ENCODE measurements at places on chromosomes 2 and 18.

DNA sequence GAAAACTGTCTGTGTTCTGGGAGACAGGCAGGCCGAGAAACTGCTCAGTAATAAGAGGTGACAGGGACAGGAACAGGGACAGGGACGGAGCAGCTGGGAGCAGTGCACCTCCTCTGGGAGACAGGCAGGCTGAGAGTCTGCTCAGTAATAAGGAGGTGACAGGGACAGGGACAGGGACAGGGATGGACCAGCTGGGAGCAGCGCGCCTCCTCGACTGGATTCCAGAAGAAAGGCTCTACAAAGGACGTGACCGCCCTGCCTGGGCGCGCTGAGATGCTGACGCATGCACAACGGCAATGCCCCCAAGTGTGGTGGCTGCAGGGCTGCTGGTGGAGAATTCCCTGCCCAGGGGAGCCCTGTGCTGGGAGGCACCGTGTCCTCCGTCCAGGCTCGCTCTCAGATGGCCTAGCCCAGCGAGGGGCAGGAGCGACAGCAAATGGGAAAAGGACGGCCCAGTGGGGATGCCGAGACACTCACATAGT lies 44.2 kb upstream of the PXDN start:
- no peak for DNase-seq

- no peak for DNase-seq
Observed at GRCh38 chr2:232890536-232890895, 20.5 kb downstream of the SNORC start.

DNA sequence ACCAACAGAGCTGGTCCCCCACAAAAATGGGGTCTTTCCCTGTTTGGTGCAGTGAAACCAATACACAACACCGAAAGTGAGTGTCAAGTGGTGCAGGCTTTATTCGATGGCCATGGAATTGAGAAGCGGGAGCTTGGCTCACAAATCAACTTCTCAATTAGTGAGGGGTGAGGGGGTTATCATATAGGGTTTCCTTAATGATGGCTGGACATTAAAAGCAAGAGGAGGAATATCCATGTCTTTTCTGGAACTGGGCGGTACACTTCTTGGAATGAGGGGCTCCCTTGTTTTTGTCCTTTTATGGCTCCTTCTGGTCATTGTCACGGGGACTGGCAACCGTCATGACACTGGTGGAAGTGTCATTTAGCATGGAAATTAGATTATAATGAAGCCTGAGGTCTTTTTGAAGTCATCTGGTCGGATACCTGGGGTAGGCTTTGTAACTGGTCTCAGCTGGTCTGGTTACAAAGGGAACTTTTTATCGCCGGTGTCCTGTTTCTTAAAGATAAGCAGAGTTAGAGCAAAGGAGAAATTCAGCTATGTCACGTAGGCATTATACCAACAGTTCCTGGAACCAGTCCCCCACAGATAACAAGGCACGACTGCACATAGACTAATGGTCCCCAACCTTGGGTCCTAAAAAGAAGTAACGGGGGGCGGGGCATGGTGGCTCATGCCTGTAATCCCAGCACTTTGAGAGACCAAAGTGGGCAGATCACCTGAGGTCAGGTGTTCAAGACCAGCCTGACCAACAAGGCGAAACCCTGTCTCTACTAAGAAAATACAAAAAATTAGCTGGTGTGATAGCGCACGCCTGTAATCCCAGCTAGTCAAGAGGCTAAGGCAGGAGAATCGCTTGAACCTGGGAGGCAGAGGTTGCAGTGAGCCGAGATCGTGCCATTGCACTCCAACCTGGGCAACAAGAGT lies 93.5 kb upstream of the NDUFV2 start:
- DNase-seq, result no peak

DNA sequence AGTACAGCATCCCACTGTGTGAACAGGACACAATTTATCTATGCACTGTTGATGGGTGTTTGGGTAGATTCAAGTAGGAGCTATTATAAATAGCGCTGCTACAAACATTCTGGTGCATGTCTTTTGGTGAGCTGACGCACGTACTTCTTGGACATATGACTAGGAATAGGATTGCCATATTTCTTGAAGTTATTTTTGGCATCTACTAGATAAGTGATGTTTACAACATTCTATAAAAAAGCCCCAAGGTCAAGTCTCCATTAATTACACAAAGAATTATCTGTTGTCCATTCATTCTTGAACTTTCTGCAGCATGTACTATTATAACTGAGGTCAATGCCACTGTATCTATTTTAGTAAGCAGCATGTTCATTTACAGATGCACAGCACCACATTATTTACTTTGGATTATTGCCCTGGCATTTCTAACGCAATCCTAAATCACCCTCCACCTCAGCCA lies 225.5 kb upstream of the TMEM200C start:
- DNase-seq, result no peak

- DNase-seq, result no peak
Observed at GRCh38 chr2:195428673-195429072, 228.4 kb upstream of the SLC39A10 start.

DNA sequence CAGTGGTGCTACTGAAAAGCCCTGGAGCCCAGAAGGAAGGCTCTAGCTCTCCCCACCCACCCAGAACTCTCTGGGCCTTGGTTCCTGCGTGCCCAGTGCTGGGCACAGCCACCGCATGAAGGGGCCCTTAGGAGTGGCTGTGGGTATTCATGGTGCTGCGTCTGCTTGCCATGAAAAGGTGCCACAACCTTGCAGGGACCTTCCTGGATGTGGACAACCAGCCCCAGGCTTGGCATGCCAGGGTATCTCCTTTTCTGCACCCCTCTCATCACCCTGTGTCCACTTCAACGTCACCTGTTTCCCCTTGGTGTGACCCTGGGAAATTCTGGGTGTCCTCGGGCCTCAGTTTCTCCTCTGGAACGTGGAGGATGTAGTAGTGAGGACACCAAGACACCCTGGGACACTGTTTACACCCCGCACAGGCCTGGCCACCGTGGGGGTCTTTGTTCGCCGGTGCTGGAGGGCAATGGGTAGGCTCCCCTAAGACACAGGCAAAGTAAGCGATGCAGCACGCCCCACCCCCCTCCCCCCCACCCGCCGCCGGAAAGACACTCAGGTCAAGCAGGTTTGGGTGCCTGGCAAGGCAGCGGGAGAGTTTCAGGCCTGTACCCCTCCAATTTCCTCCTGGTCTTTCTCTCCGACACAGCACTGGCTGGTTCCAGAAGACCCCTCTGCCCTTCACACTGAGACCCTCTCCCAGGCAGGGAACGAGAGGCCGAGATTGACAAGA lies 34.8 kb upstream of the TAF1B start:
- no peak for DNase-seq

- DNase-seq, result no peak
Observed at GRCh38 chr2:8329660-8330622, 351.9 kb upstream of the ID2 start.

DNA sequence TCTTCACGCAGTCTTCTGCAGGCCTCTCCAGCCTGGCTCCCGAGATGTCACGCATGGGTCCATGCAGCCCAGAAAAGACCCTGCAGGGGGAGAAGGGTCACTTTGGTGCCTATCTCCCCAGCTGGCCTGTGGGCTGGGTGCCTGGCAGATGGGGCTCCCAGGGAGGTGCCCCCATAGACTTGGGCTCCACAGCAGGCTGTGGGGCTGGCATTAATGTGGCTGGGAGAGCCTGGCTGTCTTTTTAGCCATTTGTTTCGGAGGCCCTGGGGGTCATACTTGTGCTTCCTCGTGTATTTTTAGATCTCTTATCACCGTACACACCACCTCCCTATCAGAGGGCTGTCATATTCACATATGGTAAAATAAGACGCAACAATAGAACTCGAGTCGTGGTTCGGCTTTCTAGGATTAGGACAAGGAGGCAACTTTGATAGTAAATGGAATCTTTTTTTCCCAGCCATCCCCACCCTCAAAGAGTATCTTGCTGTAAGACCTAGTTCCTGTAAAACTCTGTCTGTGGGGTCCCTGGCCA lies 74.5 kb downstream of the LRRFIP1 start:
- no peak for DNase-seq

DNA sequence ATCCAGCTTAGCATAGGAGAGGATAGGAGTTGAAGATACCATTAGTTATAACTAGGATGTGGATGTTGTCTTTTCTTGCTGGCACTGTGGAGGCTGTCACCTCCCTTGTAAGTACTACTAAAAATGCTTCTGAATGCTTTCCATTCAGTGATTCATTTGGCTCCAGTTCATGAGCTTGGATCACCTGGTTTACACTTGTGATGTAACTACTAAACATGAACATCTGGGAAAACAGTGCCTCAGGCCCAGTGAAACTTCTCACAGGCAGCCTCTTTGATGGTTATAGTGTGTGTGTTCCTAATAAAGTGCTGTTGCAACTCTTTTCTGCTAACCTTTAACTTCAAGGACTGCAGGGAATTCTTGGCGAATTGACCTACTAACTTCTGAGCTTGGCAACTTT lies 13.0 kb upstream of the SLC9A2 start:
- peak; percentile 1 for DNase-seq

- DNase-seq, result no peak
Observed at GRCh38 chr2:12417786-12418185, 298.9 kb upstream of the TRIB2 start.

- DNase-seq, result no peak
Observed at GRCh38 chr2:128818704-128819491, 500.2 kb upstream of the HS6ST1 start.

GRCh38 chr2:174748948-174749347 lies 15.3 kb downstream of the CHRNA1 start:
- DNase-seq, result peak; percentile 50

- DNase-seq, result no peak
Observed at GRCh38 chr18:28439870-28440269, 262.9 kb upstream of the CDH2 start.

DNA sequence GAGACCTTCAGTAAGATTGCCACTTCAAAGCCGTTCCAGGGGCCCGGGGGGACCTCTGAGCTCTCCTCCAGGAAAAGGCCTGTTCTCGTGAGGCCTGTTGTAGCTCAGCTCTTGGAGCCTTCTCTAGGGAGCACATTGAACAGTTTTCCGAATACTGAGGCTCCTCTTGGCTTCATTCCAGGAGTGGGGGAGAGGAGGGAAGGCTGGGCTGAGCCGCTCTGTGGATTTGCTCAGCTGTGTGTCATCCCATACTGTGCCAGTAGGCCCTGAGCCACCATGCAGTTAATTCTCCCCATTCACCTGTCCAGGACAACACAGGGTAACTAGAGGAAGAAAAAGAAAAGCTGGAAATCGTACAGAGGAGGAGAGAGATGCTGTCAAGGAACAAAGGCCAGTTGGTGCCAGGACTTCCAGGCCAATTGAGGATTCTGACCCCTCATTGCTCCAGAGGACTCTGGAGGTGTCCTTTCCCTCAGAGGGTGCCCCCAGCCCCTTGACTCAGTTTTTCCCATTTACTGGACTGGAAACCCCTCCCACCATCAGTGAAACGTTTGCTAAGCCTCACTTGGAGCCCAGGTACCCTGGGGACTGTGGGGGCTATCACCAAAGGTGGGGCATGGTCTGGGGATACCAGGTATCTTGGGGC lies 41.4 kb downstream of the HS1BP3 start:
- DNase-seq, result peak; percentile 81

GRCh38 chr18:3036108-3036507 lies 23.2 kb upstream of the LPIN2 start:
- DNase-seq, result no peak

GRCh38 chr18:46324087-46324955 lies 220.1 kb downstream of the HAUS1 start:
- DNase-seq, result peak; percentile 65

DNA sequence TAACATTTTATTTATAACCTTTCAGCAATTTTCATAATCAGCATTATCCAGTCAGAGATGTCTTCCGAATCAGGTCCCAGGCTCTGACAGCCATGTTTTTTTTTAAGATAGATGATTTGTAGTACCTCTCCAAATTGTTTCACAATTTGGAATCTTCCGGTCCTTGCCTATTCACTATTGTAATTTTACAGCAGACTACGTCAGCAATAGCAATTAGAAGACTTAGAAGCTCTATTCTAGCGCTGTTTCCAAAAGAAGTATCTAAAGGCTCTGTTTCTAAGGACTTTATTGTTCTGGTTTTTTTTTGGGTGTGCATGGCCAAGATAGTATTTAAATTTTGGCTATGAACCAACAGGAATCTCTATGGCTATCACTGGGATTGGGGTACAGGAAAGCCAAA lies 94.6 kb upstream of the PELI1 start:
- DNase-seq, result no peak

- DNase-seq, result no peak
Observed at GRCh38 chr2:227872676-227873075, 1.2 kb downstream of the DAW1 start.

DNA sequence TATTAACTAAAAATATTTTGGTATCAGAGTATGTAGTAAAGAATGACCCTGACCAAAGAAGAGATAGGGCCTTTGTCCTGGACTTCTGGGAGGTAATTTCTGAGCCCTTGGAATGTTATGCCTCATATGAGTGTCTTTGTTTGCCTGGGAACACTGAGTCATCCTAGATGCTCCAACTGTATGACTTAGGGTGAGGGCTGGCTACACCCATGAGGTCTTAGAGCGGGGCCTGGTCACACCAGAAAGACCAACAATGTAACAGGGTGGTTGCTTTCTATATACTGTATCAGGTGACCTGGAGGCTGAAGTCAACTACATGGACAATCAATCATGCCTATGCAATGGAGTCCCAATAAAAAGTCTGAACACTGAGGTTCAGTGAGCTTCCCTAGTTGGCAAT lies 253.1 kb downstream of the MBD2 start:
- peak; percentile 31 for DNase-seq

DNA sequence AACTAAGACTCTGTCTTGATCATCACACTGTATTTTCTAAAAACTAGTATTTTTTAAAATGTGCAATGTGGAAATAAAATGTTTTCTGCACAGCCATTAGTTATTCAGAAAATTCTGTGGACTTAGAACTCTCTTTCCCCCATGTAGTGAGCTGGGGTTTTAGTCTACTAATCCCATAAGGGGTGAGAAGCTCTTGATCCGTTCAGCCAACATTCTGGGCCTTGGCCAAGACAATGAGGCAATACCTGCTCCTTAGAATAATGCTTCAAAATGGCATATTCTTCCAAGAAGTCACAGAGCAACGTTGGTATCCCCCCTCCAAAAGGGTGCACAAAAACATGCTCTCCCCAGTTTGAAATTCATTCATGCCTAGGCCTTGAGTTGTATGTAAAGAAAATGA lies 4.0 kb downstream of the REEP1 start:
- no peak for DNase-seq

DNA sequence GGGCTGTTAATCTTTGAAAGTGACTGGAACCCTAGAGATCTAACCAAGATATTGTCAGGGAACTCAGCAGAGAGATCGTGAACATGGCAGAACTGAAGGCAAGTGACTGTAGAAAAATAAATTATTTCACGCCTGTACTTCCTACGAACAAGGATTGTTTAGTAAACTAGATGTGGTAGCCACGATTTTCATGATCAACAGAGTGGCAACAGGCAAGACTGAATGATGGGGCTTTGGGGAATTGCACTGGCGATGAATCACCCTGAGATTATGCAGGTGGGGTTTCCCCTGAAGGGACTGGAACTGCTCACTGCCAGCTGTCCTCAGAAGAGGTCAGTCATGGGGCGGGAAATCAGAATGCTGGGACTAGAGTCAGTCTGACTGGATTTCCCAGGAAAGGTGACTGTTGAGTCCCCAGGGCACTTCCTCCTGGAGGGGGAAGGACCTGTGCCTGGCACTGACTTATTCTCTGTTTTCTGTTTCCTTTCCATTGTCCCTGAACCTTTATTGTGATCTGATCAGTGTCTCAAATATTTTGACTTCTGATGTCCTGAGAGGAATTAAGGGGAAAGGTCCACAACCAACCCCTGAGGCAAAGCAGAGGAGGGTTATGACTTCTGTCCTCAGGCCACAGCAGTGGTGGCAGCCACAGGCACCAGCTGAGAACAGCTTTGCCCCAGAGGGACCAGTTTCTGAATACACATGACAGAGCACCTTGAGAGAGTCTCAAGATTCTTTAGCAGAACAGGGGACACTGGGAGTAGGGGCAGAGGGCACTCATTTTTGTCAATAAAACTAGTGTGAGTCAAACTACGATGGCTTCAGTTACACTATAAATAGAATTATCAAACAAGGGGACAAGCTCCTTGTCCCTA lies 70.0 kb downstream of the NAB1 start:
- peak; percentile 80 for DNase-seq
